Fibroblast of skin of right quadriceps (primary cell): ENCODE measurements at places on chromosomes 3 and 15.

DNA sequence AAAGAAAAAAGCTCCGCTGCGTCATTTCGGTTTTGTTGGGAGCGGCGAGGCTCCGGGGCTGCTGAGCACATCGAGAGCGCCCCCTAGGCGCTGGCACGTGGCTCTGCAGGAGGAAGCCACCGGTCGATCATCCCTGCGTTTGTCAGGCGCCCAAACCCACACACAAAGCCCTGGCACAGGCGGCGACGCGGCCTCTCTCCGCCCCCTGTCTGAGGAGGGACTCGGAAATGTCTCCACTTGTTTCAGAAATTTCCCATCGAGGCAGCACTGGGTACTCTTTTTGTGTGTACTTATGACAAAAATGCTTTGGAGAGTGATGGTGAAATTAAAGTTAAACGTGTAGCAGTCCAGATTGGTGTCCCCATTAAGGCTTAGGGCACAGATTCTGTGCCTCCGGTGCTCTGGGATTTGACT lies 407.3 kb upstream of the ONECUT1 start:
- DNase-seq, result peak; percentile 17

DNA sequence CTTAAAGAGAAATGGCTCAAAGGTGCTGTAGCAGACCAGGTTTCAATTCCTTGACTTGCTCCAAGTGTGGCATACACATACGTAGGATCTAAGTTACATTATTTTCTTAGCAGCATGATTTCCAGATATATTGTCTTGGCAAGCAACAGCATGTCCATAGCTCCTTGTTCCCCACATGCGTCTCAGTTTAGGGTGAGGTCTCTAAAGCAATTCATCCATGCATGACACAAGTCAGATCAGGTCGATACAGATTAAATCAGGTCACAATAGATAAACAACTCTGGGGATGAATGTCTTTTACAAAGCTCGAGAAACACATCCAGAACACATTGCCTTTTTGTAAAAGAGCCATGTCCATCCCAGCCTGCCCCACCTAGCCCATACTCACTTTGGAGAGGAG lies 108.9 kb upstream of the ABHD17C start:
- no peak for DNase-seq

- DNase-seq, result no peak
Observed at GRCh38 chr3:5974630-5975322, 787.3 kb downstream of the EDEM1 start.

- DNase-seq, result peak; percentile 13
Observed at GRCh38 chr3:158152186-158152585, 42.3 kb downstream of the RSRC1 start.

DNA sequence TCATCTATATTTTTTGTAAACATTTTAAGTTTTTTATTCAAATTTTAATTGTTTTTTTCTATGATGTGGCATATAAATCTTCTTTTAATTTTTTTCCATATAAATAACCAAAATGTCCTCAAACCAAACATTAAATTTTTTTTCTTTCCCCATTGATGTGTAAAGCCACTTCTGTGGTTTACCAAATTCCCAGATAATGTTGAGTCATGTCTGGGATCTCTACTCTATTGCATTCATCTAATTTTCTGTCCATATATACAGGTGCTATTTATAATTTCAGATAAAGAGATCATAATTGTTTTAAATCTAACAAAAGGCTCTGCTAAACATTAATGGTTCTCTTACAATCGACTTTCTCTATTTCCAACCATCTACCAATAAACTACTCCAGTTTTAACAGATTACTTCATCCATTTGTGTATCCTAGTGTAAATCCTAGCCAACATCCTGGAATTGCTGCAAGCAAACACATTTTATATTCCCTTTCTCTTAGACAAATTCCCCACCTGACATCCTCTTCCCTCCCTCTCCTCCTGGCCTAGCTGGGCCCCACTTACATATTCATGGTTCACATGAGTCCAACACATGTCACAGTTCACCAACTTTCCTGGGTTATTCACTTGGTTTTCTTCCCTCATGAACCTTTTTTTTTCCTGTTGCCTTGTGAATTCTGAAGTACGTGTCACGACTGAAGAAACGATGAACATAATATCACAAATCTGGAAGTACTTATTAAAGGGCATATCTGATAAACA lies 368.0 kb upstream of the AGTR1 start:
- peak; percentile 42 for DNase-seq

- DNase-seq, result no peak
Observed at GRCh38 chr3:81985996-81986723, 224.7 kb upstream of the GBE1 start.

- DNase-seq, result no peak
Observed at GRCh38 chr3:4897765-4898453, 81.3 kb upstream of the BHLHE40 start.

DNA sequence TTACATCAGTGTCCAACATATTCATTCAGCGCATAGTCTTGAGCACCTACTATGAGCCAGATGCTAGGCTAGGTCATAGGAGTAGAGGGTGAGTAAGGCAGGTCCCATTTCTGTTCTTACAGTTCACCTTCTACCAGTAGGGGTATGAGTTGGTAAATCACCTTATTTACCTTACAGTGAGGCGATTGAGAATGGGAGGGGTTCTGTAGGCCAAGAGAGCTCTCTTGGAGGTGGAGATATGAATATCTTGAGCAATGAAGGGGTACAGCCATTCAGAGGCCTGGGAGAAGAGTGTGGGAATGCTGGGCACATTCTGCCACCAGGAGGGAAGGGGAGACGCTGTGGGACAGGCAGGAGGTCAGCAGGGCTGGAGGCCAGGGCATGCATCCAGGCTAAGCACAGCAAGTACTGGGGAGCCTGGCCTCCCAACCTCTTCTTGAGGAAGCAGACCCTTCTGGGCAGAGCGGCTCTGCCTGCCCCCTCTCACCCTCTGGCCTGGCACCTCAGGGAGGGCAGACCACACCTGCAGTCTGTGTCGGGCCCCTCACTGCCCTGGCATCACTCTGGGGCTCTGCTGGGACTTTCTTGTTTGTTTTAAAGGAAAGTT lies 123.4 kb downstream of the EEFSEC start:
- no peak for DNase-seq

DNA sequence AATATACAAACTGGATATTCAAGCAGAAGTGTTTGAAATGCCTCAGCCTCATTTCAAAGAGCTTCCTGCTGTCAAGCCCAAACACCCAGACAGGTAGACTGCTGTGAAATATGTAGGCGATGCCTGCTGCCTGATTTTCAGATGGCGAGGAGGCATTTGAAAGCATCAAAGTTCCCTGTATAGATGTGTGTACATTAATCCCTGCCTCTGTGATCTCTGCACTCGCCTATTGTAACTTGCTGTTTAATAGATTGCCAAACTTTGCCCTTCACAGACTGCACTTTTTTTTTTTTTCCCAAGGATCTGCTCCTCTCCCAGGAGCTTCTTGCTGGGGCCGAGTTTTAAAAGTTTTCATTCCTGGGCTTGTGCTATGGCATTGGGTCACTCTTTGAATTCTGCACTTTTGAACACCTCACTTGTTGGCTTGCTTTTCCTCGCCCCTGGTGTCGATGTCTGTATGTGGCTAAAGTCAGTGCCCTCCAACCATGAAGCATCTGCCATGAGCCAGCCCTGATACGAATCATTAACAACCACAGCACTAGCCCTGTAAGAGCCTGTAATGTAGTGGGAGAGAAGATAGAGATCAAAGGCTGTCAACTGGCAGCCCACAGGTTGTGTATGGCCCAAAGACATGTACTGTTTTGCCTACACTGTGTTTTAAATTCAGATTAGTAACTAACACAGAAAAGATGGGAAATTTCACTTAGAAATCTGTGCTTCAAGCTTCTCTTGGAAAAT lies 287.6 kb upstream of the ICE2 start:
- no peak for DNase-seq
